ENCODE measurements at places on chromosomes 1 and 21. TPM values are rescaled to one million over a fixed set of nuclear protein-coding genes. Genes with fewer than 3 reads are reported as not detected.

The FBLIM1 gene
- 114 TPM for total RNA-seq

DNA sequence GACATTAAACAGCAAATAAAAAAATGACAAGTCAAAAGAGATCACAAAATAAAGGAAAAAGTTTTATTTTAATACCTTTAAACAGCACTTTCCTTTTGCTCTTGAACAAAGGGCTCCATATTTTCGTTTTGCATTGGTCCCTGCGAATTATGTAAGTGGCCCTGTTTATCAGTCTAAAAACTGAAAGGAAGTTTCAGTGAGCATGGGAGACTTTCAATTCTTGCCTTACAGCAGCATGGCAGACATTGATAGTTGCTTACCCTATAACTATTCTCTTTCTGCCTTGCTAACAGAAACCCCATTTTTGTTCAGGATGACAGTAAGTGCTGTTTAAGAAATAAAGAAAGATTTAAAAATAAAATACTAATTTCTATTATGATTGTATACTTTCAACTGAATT, 5.2 kb upstream of the SH3GLB1 start:
- H3K27me3 ChIP-seq, result no peaks in the 10 kb centered on the region
- no peak for DNase-seq
- H3K4me3 ChIP-seq, result no peak overlapping the region
- peaks cover 29% of the 10 kb centered on the region for H3K4me1 ChIP-seq
- H3K36me3 ChIP-seq, result no peaks in the 10 kb centered on the region
- no peak overlapping the region for H3K27ac ChIP-seq

GRCh38 chr1:109357616-109358015, 40.1 kb downstream of the SORT1 start:
- DNase-seq, result no peak
- no peak overlapping the region for H3K27ac ChIP-seq

DNA sequence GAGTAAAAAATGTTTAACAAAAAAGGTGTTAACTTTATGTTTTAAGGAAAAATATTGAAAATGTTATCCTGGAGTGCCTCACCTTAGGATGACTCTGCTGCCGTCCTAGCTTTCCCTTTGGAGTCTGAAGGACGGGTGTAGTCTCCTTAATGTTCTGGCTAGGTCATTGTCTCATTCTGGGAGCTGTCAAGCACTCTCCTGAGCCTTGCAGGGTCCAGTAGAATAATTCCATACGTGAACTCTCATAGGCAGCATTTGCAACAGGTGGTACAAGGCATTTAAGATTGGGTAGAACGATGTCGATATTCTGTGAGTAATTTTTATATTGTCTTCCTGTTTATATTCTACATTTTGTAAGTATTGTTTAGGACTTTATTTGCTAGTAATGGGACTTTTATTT, 283.6 kb upstream of the C1orf105 start:
- H3K27me3 ChIP-seq, result no peaks in the 10 kb centered on the region
- no peaks in the 10 kb centered on the region for H3K36me3 ChIP-seq
- no peak overlapping the region for H3K4me3 ChIP-seq
- no peaks in the 10 kb centered on the region for H3K4me1 ChIP-seq

The PRELP gene
- total RNA-seq, result not detected

GRCh38 chr1:83000286-83000685, 998.6 kb downstream of the TTLL7 start:
- H3K27me3 ChIP-seq, result no peaks in the 10 kb centered on the region
- no peaks in the 10 kb centered on the region for H3K4me1 ChIP-seq
- no peaks in the 10 kb centered on the region for H3K36me3 ChIP-seq
- H3K4me3 ChIP-seq, result no peak overlapping the region

- no peaks in the 10 kb centered on the region for H3K27me3 ChIP-seq
- H3K4me3 ChIP-seq, result no peak overlapping the region
- H3K27ac ChIP-seq, result no peak overlapping the region
- H3K4me1 ChIP-seq, result peaks cover 8% of the 10 kb centered on the region
- DNase-seq, result no peak
- peaks cover 24% of the 10 kb centered on the region for H3K36me3 ChIP-seq
These were observed 12.9 kb downstream of the NRIP1 start for GRCh38 chr21:15051644-15052458.

DNA sequence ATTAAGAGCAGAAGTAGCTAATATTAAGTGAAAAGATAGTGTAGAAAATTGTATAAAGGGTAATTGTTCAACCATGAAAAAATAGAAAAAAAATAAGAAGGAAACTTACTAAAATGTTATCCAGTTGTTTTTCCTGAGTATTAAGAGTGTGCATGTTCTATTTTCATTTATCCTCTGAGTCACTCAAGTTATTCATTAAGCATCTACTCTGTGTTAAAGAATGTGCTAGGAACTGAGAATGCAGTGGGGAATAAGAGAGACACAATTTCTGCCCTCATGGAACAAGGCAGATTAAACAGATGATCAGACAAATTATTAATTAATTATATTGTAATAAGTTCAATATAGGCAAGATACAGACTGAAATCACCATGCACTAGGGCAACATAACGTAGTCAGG, 10.8 kb upstream of the PIGK start:
- H3K36me3 ChIP-seq, result no peaks in the 10 kb centered on the region
- H3K4me1 ChIP-seq, result no peaks in the 10 kb centered on the region
- H3K4me3 ChIP-seq, result no peak overlapping the region
- H3K27ac ChIP-seq, result no peak overlapping the region
- DNase-seq, result no peak
- no peaks in the 10 kb centered on the region for H3K27me3 ChIP-seq

The FCER1A gene
- total RNA-seq, result not detected

The DCST2 gene
- 4.4 TPM for total RNA-seq

The IL19 gene
- not detected for total RNA-seq

The FCRL4 gene
- not detected for total RNA-seq

GRCh38 chr1:151980287-151981177, 13.1 kb downstream of the S100A10 start:
- DNase-seq, result peak; percentile 47
- no peak overlapping the region for H3K4me3 ChIP-seq
- peaks cover 80% of the 10 kb centered on the region for H3K4me1 ChIP-seq
- H3K27me3 ChIP-seq, result no peaks in the 10 kb centered on the region

The FAM76A gene
- total RNA-seq, result 9.9 TPM

- H3K4me1 ChIP-seq, result peaks cover 80% of the 10 kb centered on the region
- H3K27ac ChIP-seq, result peak overlapping the region; percentile 97
- H3K36me3 ChIP-seq, result no peaks in the 10 kb centered on the region
These were observed 47.4 kb upstream of the OSBPL9 start for GRCh38 chr1:51569284-51570062.

GRCh38 chr1:114495486-114495885, 15.5 kb downstream of the TRIM33 start:
- no peak for DNase-seq
- H3K4me3 ChIP-seq, result no peak overlapping the region
- no peaks in the 10 kb centered on the region for H3K4me1 ChIP-seq
- H3K36me3 ChIP-seq, result peaks cover 26% of the 10 kb centered on the region
- H3K27me3 ChIP-seq, result no peaks in the 10 kb centered on the region
- H3K27ac ChIP-seq, result no peak overlapping the region

- H3K4me3 ChIP-seq, result no peak overlapping the region
- H3K4me1 ChIP-seq, result no peaks in the 10 kb centered on the region
- no peaks in the 10 kb centered on the region for H3K27me3 ChIP-seq
- no peak for DNase-seq
- no peaks in the 10 kb centered on the region for H3K36me3 ChIP-seq
These were observed 970.7 kb downstream of the KCNT2 start for GRCh38 chr1:195637539-195637938.

DNA sequence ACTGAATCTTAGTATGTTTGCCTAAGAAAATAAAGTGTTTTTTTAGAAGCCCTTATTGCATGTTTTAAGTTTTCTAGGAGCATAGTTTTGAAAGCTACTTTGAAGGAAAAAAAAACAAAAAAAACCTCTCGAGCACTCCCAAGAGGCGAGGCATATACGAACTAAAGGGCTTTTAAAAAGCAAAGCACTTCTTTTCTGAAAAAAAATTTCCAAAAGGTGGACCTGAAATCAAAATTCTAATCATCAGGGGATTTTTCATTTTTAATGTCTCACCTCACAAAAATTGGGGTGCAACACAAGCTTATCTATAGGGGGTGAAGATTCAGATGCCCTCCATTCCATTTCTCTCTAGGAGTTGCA, 594 bp downstream of the GLMN start:
- peak overlapping the region; percentile 66 for H3K27ac ChIP-seq
- no peaks in the 10 kb centered on the region for H3K27me3 ChIP-seq
- H3K4me1 ChIP-seq, result peaks cover 24% of the 10 kb centered on the region

GRCh38 chr1:150441121-150441520, 46.1 kb upstream of the TARS2 start:
- no peaks in the 10 kb centered on the region for H3K4me1 ChIP-seq
- no peak overlapping the region for H3K4me3 ChIP-seq
- DNase-seq, result no peak
- no peaks in the 10 kb centered on the region for H3K27me3 ChIP-seq
- no peak overlapping the region for H3K27ac ChIP-seq

- peaks cover 16% of the 10 kb centered on the region for H3K4me1 ChIP-seq
- 0 out of 2 replicates have a peak, but pooled peaks cover 5% of the 10 kb centered on the region for H3K36me3 ChIP-seq
These were observed 382 bp downstream of the GPBP1L1 start for GRCh38 chr1:45686015-45686287.

The SPRR5 gene
- total RNA-seq, result not detected

The NBPF11 gene
- 15.3 TPM for total RNA-seq

GRCh38 chr1:184163674-184164465, 112.3 kb downstream of the TSEN15 start:
- no peaks in the 10 kb centered on the region for H3K27me3 ChIP-seq
- H3K27ac ChIP-seq, result no peak overlapping the region
- H3K4me3 ChIP-seq, result no peak overlapping the region
- no peaks in the 10 kb centered on the region for H3K36me3 ChIP-seq

- H3K36me3 ChIP-seq, result no peaks in the 10 kb centered on the region
- H3K27me3 ChIP-seq, result peaks cover 42% of the 10 kb centered on the region
- H3K4me1 ChIP-seq, result no peaks in the 10 kb centered on the region
- H3K27ac ChIP-seq, result no peak overlapping the region
- no peak overlapping the region for H3K4me3 ChIP-seq
These were observed 8.5 kb downstream of the PRDM2 start for GRCh38 chr1:13708380-13708982.

DNA sequence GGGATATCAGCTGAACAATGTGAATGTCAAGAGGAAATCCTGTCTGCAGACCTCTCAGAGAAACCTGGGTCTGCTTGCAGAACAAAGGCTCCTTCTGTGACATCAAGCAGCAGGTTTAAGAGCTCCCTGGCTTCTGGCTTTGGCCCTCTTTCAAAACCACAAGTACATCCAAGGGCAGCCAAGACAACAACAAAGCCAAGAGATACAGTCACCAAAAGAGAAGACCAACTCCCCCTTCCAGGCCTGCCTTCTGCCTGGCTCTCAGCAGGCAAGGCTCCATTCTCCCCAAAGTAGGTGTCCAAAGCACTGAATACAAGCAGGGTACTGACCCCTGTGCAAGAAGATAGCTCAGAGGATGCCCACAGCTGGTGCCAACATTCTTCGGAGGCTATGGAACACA, 11.5 kb downstream of the BCAR3 start:
- H3K36me3 ChIP-seq, result peaks cover 82% of the 10 kb centered on the region
- H3K4me3 ChIP-seq, result no peak overlapping the region
- no peaks in the 10 kb centered on the region for H3K27me3 ChIP-seq
- peaks cover 100% of the 10 kb centered on the region for H3K4me1 ChIP-seq
- H3K27ac ChIP-seq, result 0 out of 2 replicates have a peak overlapping the region, but pooled peaks have one; percentile 7

- no peak for DNase-seq
- H3K4me1 ChIP-seq, result no peaks in the 10 kb centered on the region
- H3K27ac ChIP-seq, result no peak overlapping the region
These were observed 12.6 kb downstream of the LRRC8D start for GRCh38 chr1:89833183-89834082.

DNA sequence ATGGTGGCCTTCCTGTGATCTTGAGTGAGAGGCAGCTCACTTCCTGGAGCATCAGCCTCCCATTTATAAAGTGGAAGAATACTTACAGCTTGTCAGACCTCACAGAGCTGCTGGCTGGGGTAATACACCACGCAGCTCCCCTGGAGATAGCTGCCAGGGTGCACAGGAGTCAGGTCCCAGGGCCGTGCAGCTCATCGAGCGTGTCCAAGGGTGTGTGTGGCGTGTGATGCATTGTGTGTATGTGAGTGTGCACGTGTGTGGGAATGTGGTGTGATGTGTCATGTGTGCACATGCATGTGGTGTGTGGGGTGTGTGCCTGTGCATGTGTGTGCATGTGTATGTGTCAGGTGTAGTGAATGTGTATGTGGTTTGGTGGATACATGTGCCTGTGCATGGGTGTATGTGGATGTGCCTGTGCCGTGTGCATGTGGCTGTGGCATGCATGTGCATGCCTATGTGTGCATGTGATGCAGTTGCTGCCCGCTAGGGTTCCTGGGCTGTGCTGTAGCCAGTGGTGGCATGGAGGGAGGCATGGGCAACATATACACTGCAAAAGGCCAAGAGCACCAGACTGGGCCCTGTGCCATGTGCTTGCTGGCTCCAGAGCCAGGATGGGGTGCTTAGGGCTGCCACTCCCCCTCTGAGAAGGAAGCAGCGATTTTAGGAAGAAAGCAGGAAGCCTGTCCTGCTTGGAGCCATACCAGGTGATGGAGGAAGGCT, 24.6 kb downstream of the WNT3A start:
- no peaks in the 10 kb centered on the region for H3K4me1 ChIP-seq
- DNase-seq, result no peak
- H3K4me3 ChIP-seq, result no peak overlapping the region
- no peaks in the 10 kb centered on the region for H3K36me3 ChIP-seq

The HMGB4 gene
- total RNA-seq, result not detected

- no peak overlapping the region for H3K4me3 ChIP-seq
- H3K27me3 ChIP-seq, result no peaks in the 10 kb centered on the region
- H3K36me3 ChIP-seq, result peaks cover 64% of the 10 kb centered on the region
- peaks cover 29% of the 10 kb centered on the region for H3K4me1 ChIP-seq
- no peak for DNase-seq
- H3K27ac ChIP-seq, result no peak overlapping the region
These were observed 9.8 kb downstream of the C1orf35 start for GRCh38 chr1:228093050-228093906.

The RPTN gene
- not detected for total RNA-seq

DNA sequence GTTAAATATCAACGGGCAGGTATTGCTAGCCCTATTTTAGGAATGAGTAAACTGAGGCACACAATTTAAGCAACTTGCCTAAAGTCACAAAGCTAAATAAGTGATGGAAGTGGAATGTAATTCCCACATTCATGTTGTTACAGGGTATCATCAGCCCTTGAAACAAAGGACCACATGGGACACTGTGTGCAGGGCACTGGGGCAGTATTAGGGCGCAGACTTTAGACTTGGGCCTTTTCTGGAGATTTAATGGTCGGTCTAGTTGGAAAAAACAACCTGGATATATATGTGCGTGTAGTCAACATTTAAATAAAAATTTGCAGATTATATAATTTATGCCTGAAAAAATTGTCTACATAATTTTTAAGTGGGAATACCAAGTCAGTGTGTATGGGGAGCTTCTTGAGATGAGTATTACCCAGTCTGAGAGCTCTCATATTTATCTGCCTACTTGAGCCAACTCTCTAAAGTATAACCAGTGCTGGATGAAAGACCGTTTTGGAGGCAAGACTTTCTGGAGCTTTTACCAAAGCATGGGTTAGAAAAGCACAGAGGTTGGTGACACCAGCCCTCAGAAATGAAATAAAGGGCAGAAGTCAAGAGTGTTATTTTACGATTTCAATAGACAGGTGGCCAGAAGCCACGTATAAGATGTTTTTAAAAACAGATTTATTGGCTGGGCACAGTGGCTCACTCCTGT, 1.6 kb downstream of the KDM1A start:
- H3K27ac ChIP-seq, result peak overlapping the region; percentile 88
- DNase-seq, result no peak
- H3K27me3 ChIP-seq, result no peaks in the 10 kb centered on the region
- H3K4me1 ChIP-seq, result peaks cover 47% of the 10 kb centered on the region
- peaks cover 24% of the 10 kb centered on the region for H3K36me3 ChIP-seq
- peak overlapping the region; percentile 86 for H3K4me3 ChIP-seq

The LRRC38 gene
- not detected for total RNA-seq
